ENCODE measurements at places on chromosomes 2 and 18.

DNA sequence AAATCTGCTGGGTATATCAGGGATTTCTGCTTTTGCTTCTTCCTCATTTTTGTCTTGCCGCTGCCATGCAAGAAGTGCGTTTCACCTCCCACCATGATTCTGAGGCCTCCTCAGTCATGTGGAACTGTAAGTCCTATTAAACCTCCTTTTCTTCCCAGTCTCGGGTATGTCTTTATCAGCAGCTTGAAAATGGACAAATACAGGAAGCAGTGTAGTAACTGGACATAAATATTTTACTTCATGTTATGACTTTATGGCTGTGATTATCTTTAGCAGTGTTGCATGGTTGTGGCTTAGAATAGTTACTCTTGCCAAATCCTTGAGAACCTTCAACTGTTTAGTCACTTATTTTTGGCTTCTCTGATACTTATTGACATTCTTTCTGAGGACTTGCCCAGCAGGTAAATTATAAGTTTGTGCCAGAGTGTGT is 66.2 kb upstream of the DLX2 start:
- DNase-seq, result no peak

- DNase-seq, result no peak
Measured at GRCh38 chr2:27831279-27832050, 58.7 kb downstream of the RBKS start.

DNA sequence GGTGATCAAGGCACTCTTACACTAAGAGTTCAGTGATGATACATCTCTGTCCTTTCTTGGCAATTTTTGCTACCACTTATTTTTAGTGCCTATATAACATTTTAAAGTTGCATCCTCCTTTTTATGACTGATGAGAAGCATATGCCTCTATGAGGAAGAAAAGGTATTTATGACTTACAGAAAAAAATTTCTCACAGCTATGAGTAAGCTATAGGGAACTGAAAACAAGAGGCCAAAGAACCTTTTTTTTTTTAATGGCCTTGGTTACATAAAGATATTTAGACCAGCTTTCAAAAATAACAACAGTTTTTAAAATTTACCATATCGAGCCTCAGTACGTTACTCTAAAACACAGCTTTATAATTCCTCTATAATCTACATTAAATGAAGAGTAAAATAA is 21.3 kb downstream of the MBD5 start:
- no peak for DNase-seq

DNA sequence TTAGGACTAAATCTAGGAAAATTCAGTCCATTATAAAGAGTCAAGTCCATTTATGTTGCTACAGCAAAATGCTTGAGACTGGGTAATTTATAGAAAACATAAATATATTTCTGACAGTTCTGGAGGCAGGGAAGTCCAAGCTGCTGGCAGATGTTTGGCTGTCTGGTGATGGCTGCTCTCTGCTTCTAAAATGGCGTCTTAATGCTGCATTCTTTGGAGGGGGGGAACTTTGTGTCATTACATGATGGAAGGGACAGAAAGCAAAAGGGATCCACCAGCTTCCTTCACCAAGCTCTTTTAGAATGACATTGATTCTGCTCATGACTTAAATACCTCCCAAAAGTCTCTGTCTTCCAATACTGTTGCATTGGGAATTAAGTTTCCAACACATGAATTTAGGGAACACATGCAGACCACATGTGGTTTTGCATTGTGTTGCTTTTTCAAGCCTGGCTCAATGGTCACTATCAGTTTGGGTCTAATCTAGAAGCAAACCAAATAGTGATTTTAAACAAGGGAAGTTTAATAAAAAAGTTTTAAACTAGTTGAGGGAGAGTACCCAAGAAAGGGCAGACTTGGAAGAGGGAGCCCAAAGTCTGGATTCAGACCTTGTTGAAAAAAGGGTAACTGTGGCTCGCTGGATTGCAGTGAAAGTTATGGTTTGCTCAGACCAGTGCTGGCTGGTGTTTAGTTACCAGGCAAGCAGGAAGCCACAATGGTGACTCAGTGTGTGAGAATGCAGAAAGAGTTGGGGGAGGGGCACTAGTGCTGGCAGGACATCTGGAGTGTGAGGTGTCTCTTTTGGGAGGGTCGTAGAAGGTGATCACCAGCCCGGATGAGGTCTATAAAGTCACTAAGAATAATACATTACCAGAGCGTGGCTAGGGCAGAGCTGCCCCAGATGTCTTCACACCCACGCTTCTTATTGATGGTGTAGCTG is 30.8 kb downstream of the C18orf54 start:
- no peak for DNase-seq

DNA sequence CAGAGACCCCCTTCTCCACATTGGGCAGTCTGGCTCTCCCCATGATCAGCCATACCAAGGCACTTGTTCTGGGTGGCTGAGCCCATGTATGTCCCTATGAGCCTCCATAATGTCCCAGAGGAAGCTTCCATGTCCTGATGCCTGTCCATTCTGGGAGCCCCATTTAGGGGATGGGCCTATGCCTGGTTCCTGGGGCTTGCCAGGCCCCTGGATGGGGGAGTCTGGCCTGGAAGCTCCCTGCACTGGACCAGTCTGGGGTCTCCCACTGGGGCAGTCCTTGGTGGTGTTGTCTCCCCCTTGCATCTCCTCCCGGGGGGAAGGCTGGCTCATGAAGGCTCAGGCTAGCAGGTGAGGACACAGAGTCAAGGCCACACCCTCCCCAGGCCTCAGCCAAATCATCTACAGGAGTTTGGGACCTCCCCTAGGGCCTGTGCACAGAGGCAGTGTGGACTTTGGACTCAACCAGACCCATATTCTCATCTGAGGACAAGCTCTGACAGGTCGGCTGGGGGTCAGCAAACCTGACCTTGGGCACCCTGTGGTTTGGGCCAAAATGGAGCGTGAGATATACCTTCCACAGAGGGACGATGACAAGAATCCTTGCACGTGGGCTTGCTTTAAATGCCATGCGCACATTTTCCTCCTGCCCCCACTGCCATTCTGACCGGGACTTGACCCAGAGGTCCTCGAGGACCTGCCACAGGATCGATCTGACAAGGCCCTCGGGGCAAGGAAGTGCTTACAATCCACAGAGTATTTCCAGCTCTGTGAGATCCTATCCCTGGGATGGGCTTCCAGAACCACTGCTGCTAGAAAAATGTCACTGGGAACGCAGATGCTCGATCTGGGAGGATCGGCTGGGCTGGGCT is 38.8 kb downstream of the INHBB start:
- no peak for DNase-seq

DNA sequence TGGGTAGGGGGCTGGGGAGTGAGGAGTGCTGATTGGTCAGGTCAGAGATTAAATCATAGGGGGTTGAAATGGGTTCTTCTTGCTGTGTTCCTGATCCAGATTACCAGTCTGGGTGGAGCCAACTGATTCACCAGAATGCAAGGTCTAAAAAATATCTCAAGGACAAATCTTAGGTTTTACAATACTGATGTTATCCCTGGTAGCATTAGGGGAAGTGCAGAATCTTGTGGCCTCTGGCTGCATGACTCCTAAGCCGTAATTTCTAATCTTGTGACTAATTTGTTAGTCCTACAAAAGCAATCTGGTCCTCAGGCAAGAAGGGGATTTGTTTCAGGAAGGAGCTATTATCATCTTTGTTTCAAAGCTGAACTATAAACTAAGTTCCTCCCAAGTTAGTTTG is 289.2 kb upstream of the KYNU start:
- no peak for DNase-seq

DNA sequence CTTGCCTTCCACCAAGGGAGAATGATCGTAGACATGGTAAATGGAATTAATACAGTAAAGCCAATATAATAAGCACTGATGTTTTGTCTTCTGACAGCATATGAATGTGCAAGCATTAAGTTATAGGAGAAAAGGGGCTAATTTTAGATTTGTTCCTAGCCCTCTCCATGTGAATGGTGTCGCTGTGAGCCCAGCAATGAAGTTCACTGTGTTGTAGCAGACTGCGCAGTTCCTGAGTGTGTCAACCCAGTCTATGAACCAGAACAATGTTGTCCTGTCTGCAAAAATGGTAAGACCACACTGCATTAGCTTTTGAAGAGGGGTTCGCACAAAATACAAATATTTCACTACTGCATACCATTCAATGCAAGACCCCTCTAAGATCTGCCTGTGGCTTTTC is 25.6 kb downstream of the VWC2L start:
- DNase-seq, result no peak

DNA sequence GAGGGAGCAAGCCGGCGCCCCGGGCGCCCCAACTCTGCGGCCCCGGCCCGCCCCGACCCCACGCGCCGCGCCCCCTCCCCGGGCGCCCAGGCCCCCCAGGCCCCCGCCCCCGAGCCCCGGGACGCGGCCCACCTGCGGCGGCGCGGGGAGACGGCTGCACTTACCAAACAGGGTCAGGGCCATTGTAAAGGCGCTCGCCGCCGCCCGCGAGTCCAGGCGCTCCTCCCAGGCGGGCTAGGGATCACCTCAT is 526 bp downstream of the CHN1 start:
- DNase-seq, result no peak

- no peak for DNase-seq
Measured at GRCh38 chr2:209145941-209146681, 277.7 kb upstream of the MAP2 start.

DNA sequence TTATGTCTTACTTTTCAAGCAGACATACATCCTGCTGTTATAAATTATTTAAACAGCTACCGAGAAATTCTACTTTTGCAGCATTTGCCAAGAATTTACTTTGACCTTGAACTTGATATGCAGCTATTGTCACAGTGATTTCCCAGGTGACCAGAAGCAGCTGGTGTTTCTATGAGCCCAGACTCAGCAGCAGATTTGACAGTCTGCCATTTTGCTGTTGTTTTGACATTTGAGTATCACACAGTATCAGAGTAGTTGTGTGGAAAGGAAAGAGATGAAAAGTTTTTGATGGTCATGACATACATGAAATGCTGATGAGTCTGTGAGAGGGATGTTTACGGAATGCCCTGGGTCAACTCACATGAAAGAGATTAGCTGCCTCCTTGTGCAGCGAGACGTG is 6.6 kb upstream of the CCDC195 start:
- DNase-seq, result no peak

DNA sequence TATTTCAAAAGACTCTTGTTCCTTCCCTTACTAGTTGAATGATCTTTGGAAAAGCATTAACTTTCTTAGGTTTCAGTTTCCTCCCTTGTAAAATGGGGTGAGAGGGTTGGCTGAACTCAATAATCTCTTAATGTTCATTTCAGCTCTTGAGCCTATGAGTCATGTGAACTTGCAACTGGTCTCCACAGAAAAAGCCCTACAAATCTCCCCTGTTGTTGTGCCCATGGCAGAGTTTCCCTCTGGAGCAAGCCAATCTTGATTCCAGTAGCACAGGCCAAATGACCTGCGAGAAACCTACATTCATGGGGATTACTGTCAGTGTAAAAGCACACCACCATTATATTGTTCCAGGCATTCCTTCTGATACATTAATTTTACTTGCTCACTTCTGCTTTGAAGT is 388.9 kb downstream of the ALK start:
- DNase-seq, result no peak

- DNase-seq, result no peak
Measured at GRCh38 chr18:63302220-63302619, 17.3 kb downstream of the BCL2 start.

DNA sequence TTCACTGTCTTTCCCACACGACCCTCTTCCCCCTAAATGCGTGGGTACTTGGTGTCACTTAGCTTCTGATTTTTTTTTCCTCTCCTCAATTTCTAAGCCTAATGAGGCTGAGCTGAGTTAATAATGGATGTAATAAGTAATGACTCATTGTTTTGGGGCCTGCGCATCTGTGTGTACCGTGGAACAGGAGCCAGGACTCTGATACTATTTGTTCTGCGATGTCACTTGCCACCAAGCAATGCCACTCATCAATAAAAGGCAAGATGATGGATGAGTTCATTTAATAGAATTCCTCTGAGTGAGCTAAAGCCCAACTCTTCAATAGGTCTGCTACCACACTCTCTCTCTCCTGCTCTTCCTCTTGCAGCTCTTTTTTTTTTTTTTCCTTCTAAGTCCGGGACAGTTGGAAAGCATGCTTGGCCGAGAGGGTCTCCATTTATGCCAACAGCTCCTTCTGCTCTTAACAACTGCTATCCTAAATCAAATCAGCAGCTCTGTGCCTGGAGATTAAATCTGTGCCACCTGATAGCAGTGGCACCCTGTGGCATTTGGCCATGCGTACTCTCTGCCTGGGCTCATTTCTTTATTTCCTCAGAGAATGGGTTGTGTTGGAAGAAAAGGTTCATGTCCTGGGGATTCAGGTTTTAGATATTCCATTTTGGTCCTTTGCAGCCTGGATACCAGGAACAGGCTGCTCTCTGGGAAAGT is 1284.2 kb upstream of the PIK3C3 start:
- DNase-seq, result no peak

- peak; percentile 44 for DNase-seq
Measured at GRCh38 chr2:54634564-54635511, 88.6 kb upstream of the EML6 start.

GRCh38 chr2:37638973-37639372 is 32.5 kb downstream of the CDC42EP3 start:
- no peak for DNase-seq

- peak; percentile 53 for DNase-seq
Measured at GRCh38 chr18:3454365-3455089, 4.6 kb downstream of the TGIF1 start.

DNA sequence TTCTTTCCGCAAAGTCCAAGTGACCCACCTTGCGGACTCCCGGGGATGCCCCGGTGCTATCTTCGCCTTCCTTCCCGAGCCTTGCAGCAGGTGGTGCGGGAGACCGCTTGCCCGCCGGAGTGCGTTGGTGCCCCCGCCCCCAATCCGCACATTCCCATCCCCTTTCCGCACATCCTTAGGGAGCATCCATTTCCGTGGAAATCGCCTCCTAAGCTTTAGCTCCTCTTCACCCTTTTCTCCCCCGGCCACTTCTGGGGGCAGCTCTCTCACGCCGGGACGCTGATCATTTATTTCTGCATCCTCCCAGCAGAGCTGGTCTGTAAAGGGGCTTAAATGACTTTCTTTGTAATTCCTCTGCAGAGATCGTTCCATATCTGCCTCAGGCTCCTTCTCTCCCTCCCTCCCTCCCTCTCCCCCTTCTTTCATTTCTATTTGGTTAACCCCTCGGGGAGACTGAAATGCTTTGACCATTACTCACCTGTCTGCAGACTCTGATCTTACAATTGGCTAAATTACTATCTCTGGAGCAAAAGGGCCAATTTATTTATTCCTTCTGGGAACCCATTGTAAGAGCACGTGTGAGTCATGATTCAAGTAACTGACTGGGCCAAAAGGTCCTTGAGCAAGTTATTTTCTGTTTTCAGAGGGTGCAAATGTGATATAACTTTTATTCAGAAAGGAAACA is 1.3 kb upstream of the LYPD1 start:
- DNase-seq, result no peak

DNA sequence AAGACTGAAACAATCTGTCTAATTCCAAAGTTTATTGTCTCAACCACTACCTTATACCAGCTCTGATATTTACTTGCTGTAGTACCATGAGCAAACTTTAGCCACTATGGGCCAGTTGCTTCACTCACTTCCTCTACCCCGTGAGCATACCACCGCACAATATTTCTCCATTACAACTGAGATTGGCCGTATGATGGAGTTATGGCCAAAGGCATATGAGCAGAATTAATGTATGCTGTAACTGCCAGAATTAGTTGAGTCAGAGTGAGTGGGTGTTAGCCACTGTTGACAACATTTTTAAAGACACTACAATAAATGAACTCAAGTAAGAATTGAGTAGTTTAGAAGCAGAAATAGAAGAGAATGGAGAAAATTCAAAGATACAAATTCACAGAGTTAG is 69.7 kb downstream of the LRATD1 start:
- DNase-seq, result no peak

Data from CD8-positive, alpha-beta memory T cell (primary cell).